ENCODE measurements at places on chromosomes 12 and 14. TPM values are rescaled to one million over a fixed set of nuclear protein-coding genes. Genes with fewer than 3 reads are reported as not detected.

DNA sequence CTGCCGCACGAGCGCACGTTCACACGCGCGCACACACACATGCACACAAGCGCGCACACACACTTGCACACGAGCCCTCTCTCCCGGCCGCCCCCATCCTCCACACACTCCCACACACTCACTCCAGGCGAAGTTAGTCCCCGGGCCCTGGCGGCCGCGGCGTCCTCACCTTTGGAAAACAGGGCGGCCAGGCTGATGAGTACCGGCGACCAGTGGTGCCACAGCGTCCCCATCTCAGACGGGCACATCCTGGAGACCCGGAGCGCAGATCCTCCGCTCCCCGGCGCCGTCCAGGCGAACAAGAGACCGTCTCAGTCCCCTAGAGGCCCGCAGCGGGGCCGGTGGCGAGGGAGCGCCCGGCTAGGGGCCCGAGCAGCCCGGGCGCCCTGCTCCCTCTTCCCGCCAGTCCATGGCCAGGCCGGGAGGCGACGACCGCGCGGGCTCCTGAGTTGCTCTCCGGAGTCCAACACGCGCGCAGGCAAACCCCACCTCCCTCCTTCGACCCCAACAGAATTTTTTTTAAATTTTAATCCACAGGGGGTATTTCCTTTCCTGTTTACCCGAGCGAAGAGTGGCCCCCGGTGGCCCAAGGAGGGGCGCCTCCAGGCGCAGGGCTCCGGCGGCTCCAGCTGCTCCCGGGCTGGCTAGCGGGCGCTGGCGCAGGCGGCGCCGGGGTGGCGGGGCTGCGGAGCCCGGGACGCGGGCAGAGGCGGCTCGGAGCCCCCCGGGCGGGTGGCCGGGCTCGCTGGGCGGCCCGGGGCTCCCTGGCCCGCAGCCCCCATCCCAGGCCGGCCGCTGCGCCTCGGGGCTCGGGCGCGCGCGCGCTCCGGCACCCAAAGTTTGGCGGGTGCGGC is 506 bp downstream of the TMEM132D start:
- no peaks in the 10 kb centered on the region for H3K27me3 ChIP-seq
- H3K27ac ChIP-seq = no peak overlapping the region
- H3K4me1 ChIP-seq = no peaks in the 10 kb centered on the region

GRCh38 chr12:48263617-48264016 is 60.5 kb upstream of the OR10AD1 start:
- no peak for DNase-seq
- H3K27ac ChIP-seq = no peak overlapping the region
- no peaks in the 10 kb centered on the region for H3K36me3 ChIP-seq

- peaks cover 4% of the 10 kb centered on the region for H3K4me1 ChIP-seq
- H3K36me3 ChIP-seq = peaks cover 43% of the 10 kb centered on the region
- no peak overlapping the region for H3K4me3 ChIP-seq
- H3K27me3 ChIP-seq = no peaks in the 10 kb centered on the region
- no peak overlapping the region for H3K27ac ChIP-seq
Measured at GRCh38 chr12:6563448-6564050, 4.5 kb downstream of the NOP2 start.

DNA sequence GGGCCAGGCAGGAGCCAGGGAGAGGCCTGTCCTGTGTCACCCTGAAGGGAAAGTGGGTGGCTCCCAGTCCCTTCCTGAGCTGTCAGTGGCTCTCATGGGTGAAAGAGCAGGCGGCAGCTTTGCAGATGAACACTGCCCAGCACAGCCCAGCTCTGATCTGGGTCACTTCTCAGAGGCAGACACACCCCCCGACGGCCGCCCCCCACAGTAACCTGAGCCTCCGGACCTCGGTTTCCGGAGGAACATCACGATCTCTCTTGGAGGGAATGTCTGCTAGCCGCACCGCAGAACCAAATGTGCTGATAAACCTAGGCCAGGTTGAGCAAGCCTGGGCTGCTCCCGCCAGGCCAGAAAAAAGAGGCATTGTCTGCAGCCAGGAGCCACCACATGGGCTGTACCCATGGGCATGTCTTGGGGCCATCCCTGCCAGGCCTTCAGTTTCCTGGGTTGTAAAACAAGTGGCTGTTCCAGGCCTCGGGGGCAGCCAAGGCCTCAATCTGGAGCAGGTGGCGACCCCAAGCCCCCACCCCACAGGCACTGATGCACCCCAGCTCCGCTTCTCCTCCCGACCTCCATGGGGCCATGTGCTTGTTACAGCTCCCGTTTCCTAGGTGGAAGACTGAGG is 57.6 kb downstream of the NCOR2 start:
- H3K4me1 ChIP-seq = peaks cover 11% of the 10 kb centered on the region
- no peaks in the 10 kb centered on the region for H3K27me3 ChIP-seq
- no peak overlapping the region for H3K27ac ChIP-seq
- H3K4me3 ChIP-seq = no peak overlapping the region
- no peak for DNase-seq
- H3K36me3 ChIP-seq = peaks cover 7% of the 10 kb centered on the region

DNA sequence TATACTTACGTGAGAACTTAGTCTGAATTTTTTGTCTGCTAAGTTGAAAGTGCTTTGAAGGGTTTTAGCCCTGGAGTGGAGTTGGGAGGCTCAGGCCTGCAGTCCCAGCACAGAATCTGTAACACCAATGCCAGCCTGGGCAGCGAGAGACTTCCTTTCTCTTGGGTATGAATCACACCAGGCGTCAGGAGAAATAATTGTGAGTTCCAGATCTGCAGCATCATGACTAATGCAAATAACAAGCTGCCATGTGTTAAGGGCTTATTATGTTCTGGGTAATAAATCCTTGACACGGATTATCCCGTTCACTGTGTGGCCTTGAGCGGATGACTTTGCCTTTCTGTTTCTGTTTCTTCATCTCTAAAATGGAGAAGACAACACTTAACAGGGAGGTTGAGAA is 70.6 kb downstream of the B4GALNT3 start:
- no peaks in the 10 kb centered on the region for H3K4me1 ChIP-seq
- no peaks in the 10 kb centered on the region for H3K36me3 ChIP-seq
- H3K27ac ChIP-seq = no peak overlapping the region
- H3K4me3 ChIP-seq = no peak overlapping the region
- H3K27me3 ChIP-seq = no peaks in the 10 kb centered on the region
- no peak for DNase-seq

GRCh38 chr14:52240623-52241022 is 26.9 kb upstream of the PTGDR start:
- H3K4me3 ChIP-seq = no peak overlapping the region

DNA sequence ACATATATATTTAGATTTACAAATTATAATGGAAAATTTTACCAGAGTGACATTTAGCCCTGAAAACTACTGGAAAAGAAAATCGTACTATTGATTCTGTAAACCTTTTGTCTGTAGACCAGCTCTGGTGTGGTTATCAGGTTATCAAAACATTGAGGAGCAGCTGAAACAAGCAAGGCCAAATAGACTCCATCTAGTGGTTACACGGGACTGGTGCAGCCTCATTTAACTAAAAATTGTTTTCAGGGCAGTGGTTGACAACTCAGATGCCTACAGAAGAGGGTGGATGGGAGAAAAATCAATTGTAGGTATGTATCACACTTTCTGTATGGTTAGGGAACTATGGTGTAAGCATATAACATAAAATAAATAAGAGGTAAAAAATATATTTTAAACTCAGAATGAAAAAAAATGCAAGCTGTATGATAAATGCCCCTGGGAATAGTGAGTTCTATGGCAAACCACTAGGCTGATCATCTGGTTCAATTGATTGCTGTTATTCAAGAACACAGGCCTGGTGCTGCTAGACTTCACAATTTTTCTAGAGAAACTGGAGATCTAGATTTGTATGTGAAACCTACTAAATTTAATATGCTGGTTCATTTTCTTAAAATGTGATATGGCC is 51.2 kb downstream of the ACSS3 start:
- no peak overlapping the region for H3K4me3 ChIP-seq
- no peaks in the 10 kb centered on the region for H3K36me3 ChIP-seq
- no peak overlapping the region for H3K27ac ChIP-seq
- DNase-seq = peak; percentile 5

GRCh38 chr14:77071938-77072388 is 26.1 kb upstream of the CIPC start:
- H3K36me3 ChIP-seq = no peaks in the 10 kb centered on the region
- peaks cover 10% of the 10 kb centered on the region for H3K27me3 ChIP-seq
- no peak overlapping the region for H3K27ac ChIP-seq
- H3K4me1 ChIP-seq = no peaks in the 10 kb centered on the region
- no peak overlapping the region for H3K4me3 ChIP-seq

DNA sequence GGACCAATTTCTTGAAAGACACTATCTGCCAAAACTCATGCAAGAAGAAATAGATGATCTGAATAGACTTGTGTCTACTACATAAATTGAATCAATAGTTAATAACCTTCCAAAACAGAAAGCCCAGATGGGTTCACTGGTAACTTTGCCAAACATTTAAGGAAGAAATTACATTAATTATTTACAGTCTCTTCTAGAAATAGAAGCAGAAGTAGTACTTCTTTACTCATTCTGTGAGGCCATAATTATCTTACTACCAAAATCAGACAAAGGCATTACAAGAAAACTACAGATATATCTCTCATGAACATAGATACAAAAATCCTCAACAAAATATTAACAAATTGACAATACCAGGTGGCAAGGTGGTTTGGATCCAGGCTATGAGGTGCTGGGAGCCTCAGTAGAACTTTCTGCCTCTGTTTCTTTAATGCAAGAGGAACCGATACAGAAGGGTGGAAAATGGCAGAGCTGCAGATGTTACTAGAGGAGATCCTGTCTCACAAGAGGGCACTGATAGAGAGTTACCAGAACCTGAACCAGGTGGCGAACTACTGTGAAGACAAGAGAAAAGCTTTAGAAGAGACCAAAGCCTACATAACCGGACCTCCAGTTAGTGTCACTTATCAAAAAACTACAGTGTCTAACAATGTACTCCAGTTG is 33.7 kb upstream of the KTN1 start:
- no peaks in the 10 kb centered on the region for H3K27me3 ChIP-seq
- DNase-seq = peak; percentile 33
- no peak overlapping the region for H3K4me3 ChIP-seq
- no peaks in the 10 kb centered on the region for H3K36me3 ChIP-seq

GRCh38 chr12:765840-766239 is 13.5 kb downstream of the WNK1 start:
- H3K27me3 ChIP-seq = no peaks in the 10 kb centered on the region
- DNase-seq = no peak
- H3K4me1 ChIP-seq = peaks cover 6% of the 10 kb centered on the region
- H3K36me3 ChIP-seq = no peaks in the 10 kb centered on the region
- H3K27ac ChIP-seq = no peak overlapping the region
- no peak overlapping the region for H3K4me3 ChIP-seq

GRCh38 chr14:87756661-87757060 is 236.3 kb downstream of the GALC start:
- H3K4me1 ChIP-seq = no peaks in the 10 kb centered on the region
- H3K27me3 ChIP-seq = no peaks in the 10 kb centered on the region
- H3K4me3 ChIP-seq = no peak overlapping the region
- no peak overlapping the region for H3K27ac ChIP-seq
- no peak for DNase-seq

DNA sequence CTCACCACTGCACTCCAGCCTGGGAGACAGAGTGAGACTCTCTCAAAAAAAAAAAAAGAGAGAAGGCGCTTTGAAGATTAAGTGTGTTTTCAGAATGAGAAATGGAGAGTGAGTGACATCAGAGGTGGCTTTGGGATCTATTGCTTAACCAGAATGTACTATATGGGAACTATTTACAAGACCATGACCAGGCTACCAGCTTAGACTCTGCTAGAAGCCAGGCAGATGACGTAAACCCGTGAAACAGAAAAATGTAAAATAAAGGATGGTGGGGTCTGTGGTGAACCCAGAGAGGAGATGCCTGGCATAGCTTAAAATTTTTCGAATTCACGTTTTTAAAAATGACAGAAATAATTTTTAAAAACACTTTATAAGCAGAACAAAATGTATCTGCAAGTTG is 82.0 kb downstream of the IFT43 start:
- H3K4me1 ChIP-seq = no peaks in the 10 kb centered on the region
- no peak overlapping the region for H3K27ac ChIP-seq
- DNase-seq = no peak
- H3K27me3 ChIP-seq = no peaks in the 10 kb centered on the region
- no peak overlapping the region for H3K4me3 ChIP-seq

GRCh38 chr12:93167841-93168492 is 209.8 kb upstream of the NUDT4 start:
- peaks cover 32% of the 10 kb centered on the region for H3K4me1 ChIP-seq
- DNase-seq = peak; percentile 95
- peak overlapping the region; percentile 88 for H3K27ac ChIP-seq
- no peaks in the 10 kb centered on the region for H3K27me3 ChIP-seq
- peak overlapping the region; percentile 69 for H3K4me3 ChIP-seq

DNA sequence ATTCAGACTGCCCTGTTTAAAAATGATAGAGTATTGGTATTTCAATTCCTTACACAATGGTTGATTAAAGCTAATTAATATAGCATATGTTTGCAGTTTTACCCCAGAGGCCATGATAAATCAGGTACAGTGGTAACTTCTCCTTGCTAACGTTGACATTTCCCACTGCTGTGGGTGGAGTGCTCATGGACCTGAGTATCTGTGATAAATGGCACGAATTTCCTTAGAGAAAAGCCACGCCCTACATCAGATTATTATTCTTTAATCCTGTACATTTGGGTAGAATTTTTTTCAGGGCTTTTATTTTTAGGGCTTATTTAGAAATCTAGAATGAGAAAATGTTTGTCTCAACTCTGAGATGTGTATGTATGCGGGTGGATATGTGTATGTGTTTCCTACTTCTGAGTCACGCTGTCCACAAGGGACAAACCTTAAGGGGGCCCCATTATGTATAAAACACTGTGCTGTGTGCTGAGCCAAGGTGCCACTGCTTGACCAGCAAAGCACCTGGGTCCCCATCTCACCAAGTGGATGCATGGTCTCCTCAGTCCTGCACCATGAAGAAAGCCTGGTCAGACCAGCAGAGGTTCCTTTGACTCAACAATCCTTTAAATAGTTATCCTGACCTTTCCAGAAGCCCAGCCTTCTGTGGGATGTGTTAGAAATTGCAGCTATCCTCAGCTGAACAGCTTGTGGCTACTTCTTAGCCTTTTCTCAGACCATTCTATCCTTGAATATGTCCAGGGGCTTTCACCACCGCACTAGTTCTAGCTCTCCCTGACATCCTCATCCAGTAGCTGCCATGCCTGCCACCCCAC is 57.9 kb upstream of the STK38L start:
- H3K4me1 ChIP-seq = peaks cover 13% of the 10 kb centered on the region
- no peaks in the 10 kb centered on the region for H3K36me3 ChIP-seq
- DNase-seq = no peak

- DNase-seq = no peak
- peaks cover 3% of the 10 kb centered on the region for H3K4me1 ChIP-seq
- H3K27me3 ChIP-seq = no peaks in the 10 kb centered on the region
- H3K27ac ChIP-seq = no peak overlapping the region
Measured at GRCh38 chr14:50542941-50543418, 10.6 kb upstream of the MAP4K5 start.

Gene PEX5
- polyA plus RNA-seq = 5.9 TPM

Gene MANSC4
- not detected for polyA plus RNA-seq

Gene HOXC4
- polyA plus RNA-seq = 1.5 TPM

Gene ZBTB42
- polyA plus RNA-seq = not detected

Gene SP1
- polyA plus RNA-seq = 3.1 TPM

Gene TRHDE
- not detected for polyA plus RNA-seq

Gene CAPZA3
- not detected for polyA plus RNA-seq

Gene IL22
- not detected for polyA plus RNA-seq

Gene KANSL2
- polyA plus RNA-seq = 43.1 TPM

Gene KCNC2
- not detected for polyA plus RNA-seq

Measured in GM12878 (cell line).